Retina (tissue), 1 donor: ENCODE measurements at places on chromosomes 3 and 15.
A peak's percentile ranks its signal among the peaks of the same experiment; 100 is the strongest.

DNA sequence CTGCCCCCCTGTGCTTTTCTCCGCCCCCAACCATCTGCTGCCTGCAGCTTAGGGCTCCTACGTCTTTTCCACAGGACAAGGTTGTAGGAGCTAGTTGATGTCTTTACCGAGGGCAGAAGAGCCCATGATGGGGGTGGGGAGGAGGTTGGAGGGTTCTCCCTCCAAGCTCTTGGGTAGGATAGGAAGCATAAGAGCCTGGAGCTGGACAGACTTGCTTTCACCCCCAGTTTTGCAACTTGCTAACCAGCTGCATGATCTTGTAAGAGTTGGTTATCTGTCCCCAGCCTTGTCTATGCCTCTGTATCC is 856 bp downstream of the ABCF3 start:
- DNase-seq: no peak

DNA sequence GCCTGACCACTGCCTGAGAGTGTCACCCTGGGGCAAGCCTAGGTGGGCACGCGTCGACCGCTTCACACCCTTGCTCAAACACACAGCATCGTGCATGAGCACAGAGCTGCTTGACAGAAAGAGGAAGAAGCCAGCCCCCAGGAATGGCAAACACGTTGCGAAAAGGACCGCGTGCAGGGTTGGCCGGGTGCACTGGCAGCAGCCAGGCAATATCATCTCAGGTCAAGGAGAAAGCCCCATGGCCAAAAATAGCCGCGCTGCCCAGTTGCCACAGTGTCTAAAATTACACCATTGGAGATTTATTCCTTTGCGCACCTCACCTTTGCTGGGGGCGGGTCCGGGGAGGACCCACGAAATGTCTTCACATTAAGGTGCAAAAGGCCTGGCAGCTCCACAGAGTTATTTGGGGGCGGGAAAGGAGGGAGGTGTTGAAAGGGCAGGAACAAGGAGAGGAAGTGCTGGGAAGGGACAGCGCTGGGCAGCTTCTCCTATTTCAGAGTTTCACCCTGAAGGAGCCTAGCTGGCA is 44.7 kb upstream of the NR2F2 start:
- DNase-seq: no peak

DNA sequence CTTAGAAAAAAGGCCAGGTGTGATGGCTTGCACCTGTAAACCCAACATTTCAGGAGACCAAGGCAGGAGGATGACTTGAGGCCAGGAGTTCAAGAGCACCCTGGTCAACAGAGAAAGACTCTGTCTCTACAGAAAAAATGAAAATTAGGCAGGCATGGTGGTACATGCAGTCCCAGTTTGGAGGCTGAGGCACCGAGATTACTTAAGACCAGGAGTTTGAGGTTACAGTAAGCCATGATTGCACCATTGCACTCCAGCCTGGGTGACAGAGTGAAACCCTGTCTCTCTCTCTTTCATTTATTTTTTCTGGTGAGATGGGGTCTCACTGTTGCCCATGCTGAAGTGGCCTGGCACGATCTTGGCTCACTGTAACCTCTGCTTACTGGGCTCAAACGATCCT is 24.7 kb downstream of the IP6K1 start:
- no peak for DNase-seq

DNA sequence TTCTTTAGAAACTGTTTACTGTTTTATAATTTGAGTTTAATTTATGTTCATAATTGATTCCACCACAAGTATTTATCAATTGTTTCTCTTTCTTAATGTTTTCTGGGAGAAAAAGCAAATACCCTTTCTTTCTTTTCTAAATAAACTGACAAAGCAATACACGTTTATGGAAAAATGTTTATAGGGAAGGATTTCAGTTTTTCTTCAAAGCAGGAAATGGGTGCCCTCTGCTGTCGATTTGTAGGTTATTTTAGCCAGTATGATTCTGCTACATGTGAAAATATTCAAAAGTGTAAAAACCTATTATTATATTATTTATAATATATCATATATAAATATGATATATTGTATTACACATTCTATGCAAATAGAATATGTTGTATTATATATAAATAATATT is 921.0 kb upstream of the ROBO1 start:
- no peak for DNase-seq

GRCh38 chr3:150256318-150256717 is 151.8 kb upstream of the TSC22D2 start:
- DNase-seq: no peak

- DNase-seq: no peak
Measured at GRCh38 chr3:46482632-46483350, 15.0 kb upstream of the RTP3 start.

- DNase-seq: no peak
Measured at GRCh38 chr3:175606650-175607318, 747.6 kb downstream of the NAALADL2 start.

GRCh38 chr3:36774052-36774451 is 9.7 kb upstream of the DCLK3 start:
- DNase-seq: no peak

- no peak for DNase-seq
Measured at GRCh38 chr3:155629056-155629455, 115.8 kb downstream of the PLCH1 start.

- DNase-seq: no peak
Measured at GRCh38 chr3:151307583-151308488, 8.8 kb downstream of the GPR87 start.

GRCh38 chr3:155325263-155325835 is 31.9 kb upstream of the STRIT1 start:
- no peak for DNase-seq

GRCh38 chr3:145817870-145818483 is 343.0 kb downstream of the PLOD2 start:
- no peak for DNase-seq

DNA sequence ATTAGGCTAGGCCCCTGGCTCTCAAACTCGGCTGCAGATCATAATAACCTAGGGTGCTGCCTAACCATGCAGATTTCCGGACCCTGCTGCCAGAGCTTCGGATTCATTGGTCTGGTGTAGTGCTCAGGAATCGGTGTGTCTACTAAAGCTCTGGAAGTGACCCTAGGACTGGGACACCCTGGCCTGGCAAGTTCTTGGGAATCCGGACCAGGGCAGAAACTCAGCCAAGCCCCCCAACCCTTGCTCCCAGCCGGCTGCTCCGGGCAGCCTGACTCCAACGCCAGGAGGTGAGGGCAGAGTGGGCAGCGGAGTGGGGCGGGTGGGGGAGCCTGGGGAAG is 23.0 kb downstream of the IGDCC3 start:
- DNase-seq: peak; percentile 54

DNA sequence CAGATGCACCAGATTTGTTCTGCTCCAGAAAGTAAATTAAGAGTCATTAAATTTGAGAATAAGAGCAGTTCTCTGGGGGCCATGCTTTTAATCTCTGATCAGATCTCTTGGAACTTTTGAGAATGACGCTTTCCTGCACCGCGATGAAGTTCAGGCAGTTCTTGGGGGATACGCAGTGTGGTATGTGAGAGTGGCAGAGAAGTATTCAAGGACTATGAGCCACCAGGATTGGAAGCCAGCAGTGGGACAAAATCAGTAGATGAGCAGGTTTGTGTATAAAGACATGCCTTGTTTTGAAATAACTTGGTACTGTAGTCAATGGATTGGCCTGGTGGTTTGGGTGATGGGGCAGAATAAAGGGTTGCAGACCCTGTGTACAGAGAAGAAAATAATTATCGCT is 483.6 kb downstream of the ERC2 start:
- no peak for DNase-seq

DNA sequence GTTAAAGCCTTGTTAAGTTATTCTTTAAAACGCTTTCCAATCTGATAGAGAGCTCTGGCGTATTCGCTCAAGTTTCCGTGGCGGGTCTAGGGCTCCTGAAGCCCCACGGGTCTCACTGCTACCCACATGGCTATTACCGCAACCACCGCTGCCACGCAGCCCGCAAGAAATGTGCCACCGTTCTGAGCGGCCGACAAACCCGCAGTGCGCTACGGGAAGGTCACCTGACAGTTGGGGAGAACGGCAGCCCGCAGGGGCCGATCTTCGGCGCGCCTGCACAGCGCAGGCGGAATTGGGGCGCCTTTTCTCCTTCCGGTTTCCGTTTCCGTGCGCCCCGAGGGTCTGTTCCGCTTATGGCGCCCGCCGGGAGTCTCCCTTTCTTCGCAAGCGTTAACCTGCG is 76.6 kb upstream of the SNRPN start:
- peak; percentile 80 for DNase-seq

GRCh38 chr3:188528396-188528795 is 374.4 kb downstream of the LPP start:
- no peak for DNase-seq

DNA sequence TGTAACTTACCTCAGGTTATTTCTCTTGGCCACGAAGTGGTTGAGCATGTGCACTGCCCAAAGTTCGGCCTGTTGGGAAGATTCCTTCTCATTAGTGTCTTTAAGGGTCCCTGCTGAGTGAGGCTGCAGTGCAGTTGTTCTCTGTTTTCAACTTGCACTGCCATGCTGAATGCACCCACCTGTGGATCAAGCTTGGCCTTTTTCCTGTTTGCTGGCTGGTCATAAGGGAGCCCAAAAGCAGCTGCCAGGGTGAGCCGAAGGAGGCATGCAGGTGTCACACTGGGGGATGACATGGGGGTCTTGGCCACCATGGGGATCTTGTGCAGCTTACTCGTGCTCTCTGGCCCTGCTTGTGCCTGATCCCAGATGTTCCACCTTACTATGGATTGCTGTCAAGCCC is 46.1 kb upstream of the RAF1 start:
- DNase-seq: no peak

DNA sequence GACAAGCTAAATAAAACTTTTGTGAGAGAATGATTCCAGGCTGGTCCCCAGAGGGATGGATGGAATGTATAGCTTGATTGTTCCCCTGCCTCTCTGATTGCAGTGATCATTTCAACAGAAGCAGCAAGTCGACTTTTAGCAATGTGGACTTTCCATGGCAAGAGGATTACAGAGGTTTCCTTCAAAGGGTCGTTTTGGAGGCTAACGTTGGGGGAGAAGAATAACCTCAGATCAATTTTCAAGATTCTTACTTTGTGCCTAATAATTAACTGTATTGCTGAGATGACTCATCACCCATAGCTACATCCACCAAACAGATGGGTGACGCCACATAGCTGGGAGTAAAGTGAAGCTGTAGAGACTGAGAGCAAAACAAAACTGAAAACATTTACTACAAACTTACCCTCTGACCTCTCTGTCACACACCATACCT is 79.9 kb downstream of the GTPBP8 start:
- no peak for DNase-seq

DNA sequence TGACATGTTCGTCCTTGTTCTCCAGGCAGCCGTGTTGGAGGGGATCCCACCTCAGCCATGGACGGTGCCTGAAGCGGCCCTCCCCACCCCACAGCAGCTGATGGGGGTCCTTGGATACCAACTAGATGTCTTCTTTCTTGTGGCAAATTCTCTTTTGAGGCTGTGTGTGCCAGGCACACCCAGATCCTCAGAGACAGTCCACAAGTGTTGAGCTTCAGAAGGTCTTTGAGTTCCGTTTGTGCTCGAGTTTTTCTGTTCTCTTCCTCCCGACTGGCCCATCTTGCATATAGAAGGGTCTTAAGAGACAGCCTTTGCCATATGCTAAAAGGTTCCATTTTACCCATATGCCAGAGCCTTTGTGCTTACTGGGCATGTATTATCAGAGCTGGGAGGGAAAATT is 227.4 kb downstream of the THSD4 start:
- DNase-seq: no peak

GRCh38 chr3:105436687-105437086 is 70.0 kb downstream of the ALCAM start:
- no peak for DNase-seq

- DNase-seq: no peak
Measured at GRCh38 chr15:67240235-67241131, 14.0 kb downstream of the AAGAB start.

DNA sequence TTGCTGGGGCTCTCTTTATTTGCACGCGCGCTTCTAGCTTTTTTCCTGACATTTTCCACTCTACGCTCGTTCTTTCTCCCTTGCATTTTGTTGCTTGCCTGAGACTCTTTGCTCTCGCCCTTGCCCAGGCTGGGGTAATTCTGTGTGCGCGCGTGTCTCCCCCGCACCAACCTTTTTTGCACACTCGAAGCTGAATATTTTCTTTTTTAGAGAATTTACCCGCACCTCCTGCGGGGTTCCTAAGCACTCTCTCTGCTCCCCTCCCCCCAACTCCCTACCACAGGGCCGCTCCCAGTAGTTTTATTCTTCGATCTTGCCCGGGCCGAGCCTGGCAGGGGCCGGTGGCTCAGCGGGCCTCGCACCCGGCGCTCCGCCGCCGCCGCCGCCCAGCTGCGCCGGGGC is 732 bp downstream of the FAM43A start:
- no peak for DNase-seq

- no peak for DNase-seq
Measured at GRCh38 chr15:32636908-32637567, 4.5 kb upstream of the SCG5 start.

GRCh38 chr3:120168038-120168437 is 73.8 kb upstream of the GSK3B start:
- no peak for DNase-seq

GRCh38 chr15:90938261-90938660 is 3.2 kb downstream of the UNC45A start:
- DNase-seq: no peak

GRCh38 chr3:195829897-195830254 is 18.1 kb upstream of the MUC4 start:
- DNase-seq: no peak

- DNase-seq: no peak
Measured at GRCh38 chr3:22172964-22173363, 422.0 kb upstream of the ZNF385D start.

GRCh38 chr3:126245811-126246727 is 65.7 kb upstream of the ALDH1L1 start:
- DNase-seq: peak; percentile 55

DNA sequence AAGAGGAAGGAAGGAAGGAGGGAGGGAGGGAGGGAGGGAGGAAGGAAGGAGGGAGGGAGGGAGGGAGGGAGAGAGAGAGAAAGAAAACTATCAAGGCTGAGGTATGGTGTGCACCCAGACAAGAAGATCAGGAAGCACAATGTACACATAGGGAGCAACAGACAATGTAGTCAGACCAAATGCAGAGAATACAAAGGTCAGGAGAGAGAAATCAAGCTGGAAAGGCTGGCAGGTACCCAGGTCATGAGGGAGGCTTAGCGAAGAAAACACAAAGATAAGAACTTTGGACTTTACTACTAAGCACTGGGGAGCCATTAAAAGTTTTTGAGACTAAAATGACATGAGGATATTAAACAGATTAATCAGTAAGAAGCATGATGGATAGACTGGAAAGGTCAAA is 176.0 kb upstream of the TMCO5A start:
- no peak for DNase-seq

DNA sequence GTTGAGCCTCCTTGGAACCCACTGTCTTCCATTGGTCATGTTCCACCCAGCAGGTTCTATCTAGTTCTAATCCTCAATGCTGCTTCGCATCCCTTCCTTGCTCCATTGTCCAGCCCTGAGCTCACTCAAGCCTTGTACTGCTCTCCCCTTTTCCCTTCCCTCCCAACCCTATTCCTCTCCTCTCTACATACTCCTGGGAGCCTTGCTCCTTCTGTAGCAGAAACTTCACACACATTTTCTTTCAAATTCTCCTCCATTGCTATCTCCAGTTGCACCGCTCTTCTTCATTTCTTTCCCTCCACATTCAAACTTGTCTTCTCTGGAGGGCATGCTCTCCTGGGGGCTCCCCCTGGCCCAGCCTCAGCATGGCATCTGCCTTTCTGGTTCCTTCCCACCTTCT is 14.5 kb downstream of the NR1I2 start:
- DNase-seq: no peak
